ENCODE measurements at places on chromosomes 4 and X.

DNA sequence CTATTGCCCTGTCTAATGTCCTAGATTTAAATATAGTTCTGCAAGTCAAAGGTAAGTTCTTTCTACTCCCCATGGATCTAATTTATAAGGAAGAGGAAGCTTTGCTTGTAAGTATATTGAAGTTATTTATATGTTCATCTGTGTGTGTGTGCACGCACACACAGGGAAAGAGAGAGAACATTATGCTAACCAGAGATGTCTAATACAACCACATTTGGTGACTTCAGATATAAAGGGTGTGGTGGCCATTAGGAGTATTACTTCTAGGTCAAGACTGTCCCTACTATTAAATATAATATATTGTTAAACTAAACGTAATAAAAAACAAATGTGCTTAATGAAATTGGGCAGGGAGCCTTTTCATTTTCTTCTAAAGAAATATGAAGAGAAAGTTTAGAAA, 4.1 kb downstream of the DCK start:
- no peak for DNase-seq

GRCh38 chr4:145937971-145938611, 532 bp downstream of the ZNF827 start:
- DNase-seq, result peak; percentile 82

GRCh38 chr4:186669159-186669731, 54.4 kb downstream of the FAT1 start:
- DNase-seq, result no peak

GRCh38 chr4:108825737-108826136, 62.9 kb upstream of the ETNPPL start:
- DNase-seq, result no peak

GRCh38 chr4:17939054-17939453, 82.5 kb downstream of the LCORL start:
- DNase-seq, result no peak

DNA sequence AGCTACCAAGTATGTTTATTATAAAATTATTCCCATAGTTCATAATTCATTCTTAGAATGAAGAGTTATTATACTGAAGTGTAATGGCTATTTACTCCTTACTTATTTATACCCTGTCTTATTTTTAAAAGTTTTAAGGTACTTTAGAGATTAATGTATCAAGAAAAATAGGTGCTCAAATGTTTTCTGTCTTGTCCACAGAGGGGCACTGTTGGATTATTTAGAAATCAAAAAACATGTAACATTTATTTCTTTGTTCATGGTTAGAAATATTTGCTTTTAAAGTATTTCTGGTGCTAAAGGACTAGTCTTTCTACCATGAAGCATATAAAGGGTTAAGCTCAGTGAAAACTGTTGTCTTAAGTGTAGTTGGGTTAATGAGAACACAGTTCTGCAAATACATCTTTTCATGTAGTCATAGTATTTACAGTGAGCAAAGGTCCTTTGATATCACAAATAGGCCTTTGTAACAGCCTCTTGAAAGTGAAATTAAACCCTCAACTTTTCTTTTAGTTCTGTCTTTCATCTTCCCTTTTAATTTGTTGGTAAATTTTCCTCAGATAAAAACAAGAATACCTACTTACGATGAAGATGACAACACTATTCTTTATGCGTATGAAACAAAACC, 7.7 kb downstream of the SCML1 start:
- DNase-seq, result no peak

DNA sequence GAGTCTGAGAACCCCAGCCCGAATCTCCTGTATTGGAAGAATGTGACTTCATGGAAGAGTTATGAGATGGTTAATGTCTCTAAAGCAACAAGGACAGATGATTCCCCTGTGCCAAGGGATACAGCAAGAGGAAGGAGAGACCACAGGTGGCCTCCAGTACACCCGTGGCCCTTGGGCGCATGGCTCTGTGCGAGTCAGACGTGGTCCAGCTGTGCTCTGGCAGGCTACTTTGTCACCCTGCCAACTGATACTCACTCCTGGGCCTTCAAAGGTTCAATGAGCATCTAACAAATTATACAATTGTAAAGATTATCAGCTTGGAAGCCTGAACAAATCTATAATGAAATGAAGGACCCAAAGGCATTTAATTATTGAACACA, 71.7 kb downstream of the NYX start:
- DNase-seq, result no peak

GRCh38 chr4:103786014-103786413, 66.2 kb upstream of the TACR3 start:
- peak; percentile 53 for DNase-seq

DNA sequence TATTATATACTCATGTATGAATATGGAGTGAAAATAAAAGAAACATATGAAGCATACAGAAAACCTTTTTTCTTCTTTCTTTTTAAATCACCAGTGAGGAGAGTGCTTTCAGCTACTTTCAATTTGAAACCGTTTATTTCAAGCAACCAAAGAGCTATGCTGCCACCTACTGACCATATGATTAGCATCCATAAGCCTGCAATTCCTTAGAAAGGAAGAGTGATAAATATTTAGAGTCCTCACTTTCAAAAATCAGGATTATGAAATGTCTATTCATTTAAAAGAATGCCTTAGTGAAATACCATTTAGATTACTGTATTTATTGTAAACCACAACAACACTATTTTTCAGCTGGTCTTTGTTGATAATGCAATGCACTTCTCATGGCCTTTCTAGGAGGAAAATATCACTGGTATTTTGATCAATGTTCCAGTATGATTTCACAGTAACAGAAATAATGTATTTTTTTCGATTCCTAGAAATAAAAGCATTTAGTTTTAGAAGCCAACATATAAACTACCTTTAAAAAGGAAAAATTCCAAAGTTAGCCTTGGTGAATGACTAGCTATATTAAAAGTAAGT, 667.6 kb downstream of the PCDH18 start:
- DNase-seq, result peak; percentile 77

GRCh38 chr4:15654593-15655222, 449 bp downstream of the FBXL5 start:
- DNase-seq, result no peak

DNA sequence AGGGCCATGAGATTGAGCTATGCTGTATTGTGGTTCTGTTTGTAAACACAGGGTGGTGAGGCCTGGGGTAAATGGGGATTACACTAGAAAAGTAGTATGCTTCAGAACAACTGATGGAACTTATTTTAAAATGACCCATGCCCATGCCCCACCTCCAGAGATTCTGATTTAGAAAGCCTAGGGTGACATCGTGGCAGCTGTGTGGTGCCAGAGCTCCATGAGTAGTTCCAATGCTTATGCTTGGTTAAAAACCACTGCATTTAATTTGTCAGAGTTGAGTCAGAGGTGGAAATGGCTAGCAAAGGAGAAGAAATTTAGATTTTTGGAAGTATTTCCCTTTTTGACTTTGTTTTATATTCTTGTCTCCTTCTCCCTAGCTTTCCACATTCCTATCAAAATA, 63.4 kb upstream of the PDE5A start:
- no peak for DNase-seq

- DNase-seq, result no peak
These were observed 42.2 kb upstream of the HGFAC start for GRCh38 chr4:3399277-3400194.

DNA sequence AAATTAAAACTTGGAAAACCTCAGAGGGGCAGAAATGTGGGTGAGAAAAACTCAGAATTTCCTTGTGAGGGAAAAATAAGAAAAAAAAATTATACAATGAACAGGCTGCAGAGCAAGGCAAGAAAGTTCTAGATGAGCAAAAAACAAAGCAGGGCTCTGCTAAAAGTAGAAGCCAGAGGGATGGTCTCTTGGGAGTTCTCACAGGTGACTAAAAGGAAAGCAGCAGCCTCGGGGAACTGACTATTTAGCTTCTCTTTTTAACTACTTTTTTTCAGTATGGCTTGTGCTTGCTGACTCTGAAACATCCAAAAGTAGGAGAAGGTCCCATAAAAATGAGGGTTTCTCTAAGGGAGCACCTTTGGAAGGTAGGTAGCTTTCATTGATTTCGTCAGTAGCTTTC, 36.4 kb downstream of the PCDH19 start:
- DNase-seq, result no peak

GRCh38 chrX:155055494-155055893, 15.4 kb downstream of the CMC4 start:
- DNase-seq, result no peak

- no peak for DNase-seq
These were observed 71.1 kb upstream of the EFNB1 start for GRCh38 chrX:68757731-68758130.

DNA sequence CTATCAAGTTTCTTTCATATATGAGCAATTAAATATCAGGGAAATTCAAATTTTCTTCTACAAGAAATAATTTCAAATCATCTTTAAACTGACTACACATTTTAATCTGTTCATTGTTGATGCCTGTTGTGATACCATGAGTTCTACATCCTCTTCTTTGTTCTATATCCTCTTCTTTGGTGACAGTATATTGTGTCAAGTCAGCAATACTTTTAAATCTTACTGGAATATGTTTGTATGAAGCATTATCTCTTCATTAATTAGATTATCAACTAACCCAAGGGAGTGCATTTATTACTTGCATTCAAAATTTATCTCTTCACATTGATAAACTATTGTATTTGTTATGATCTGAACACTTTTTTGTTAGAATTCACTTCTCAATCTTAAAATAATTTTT, 275.0 kb upstream of the INTU start:
- no peak for DNase-seq

GRCh38 chr4:78613522-78614321, 62.2 kb downstream of the ANXA3 start:
- DNase-seq, result peak; percentile 62

- no peak for DNase-seq
These were observed 465 bp downstream of the BMPR1B start for GRCh38 chr4:94758141-94758699.

- peak; percentile 73 for DNase-seq
These were observed 233.6 kb upstream of the RPS6KA3 start for GRCh38 chrX:20500171-20500865.

GRCh38 chr4:98030059-98030458, 113.2 kb downstream of the STPG2 start:
- no peak for DNase-seq

DNA sequence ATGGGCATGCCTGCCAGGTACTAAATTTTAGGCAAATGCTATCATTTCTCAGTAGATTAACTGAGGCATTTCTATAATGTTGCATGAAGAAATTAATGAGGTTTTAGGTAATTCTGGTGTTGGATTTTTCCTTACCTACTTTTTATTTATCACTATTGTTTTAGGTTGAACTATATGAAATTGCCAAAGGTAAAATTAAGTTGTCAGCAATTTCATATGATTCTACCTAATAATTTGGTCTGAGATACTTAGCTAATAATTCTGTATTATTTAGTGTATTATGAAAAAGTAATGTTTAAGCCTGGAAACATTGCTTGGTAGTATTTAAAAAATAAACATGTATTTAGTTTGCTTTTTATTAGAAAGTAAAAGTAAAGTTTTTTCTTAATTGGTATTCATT, 22.7 kb downstream of the SLC4A4 start:
- no peak for DNase-seq

DNA sequence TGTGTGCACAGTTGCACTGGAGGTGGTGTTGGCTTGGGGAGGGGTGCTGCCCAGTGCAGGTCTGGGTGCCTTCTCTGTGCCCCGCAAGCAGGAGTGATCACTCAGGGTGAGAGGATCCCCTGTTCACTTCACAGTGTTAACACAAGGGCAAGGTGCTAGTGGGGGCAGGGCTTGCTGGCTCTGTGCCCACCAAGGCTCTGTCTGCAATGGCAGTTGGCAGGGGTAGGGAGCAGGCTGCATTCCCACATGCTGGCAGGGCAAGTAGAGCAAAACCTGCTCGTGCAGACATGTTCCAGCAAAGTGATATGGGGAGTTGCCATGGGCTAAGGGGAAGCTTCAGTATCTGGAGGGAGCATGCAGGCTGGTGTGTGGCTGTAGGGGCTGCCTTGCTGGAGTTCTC, 428.0 kb downstream of the ZNF674 start:
- no peak for DNase-seq
